ENCODE measurements at places on chromosomes 11 and 22.

DNA sequence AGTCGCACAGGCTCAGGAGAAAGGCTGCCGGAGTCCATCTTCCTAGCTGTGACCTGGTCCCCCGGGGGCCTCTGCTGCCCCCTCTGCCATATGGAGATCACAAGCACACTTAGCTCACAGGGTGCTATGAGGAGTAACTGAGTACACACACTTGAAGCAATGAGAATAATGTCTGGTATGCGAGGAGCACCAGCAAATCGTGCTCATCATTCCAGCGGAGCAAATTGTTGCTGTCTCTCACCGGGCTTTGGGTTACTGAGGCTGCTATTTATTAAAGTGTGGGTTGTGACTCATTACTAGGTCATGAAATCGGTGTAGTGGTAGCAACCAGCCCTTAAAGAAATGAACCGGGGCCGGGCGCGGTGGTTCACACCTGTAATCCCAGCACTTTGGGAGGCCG is 48.1 kb upstream of the EIF3D start:
- no peak for DNase-seq

- no peak for DNase-seq
Observed at GRCh38 chr22:32695451-32695891, 106.0 kb upstream of the TIMP3 start.

DNA sequence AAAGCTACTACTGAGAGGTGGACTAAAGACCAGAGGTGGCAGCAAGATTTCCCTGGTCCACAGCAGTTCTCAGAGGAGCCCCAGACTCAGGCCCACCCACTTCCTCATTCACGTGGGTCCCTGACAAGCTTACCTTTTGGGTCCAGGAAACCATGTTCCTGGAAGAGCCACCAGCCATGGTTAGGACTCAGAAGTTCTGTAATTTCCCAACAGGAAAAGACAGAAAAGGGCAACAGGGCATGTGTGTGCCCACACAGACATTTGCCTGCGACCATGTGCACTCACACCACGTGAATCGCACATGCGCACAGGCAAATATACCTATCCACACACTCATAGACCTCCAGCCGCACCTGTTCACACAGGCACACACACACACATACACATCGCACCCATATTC is 42.9 kb downstream of the LRRC32 start:
- no peak for DNase-seq

GRCh38 chr11:12787847-12788246 is 113.6 kb downstream of the TEAD1 start:
- DNase-seq: no peak

GRCh38 chr22:22954656-22955055 is 67.0 kb downstream of the IGLL5 start:
- peak; percentile 33 for DNase-seq

- no peak for DNase-seq
Observed at GRCh38 chr11:18692941-18693760, 5.4 kb upstream of the TMEM86A start.

- DNase-seq: no peak
Observed at GRCh38 chr11:30852091-30852490, 265.9 kb upstream of the MPPED2 start.

- DNase-seq: peak; percentile 47
Observed at GRCh38 chr22:20430720-20431510, 6.7 kb downstream of the SCARF2 start.

DNA sequence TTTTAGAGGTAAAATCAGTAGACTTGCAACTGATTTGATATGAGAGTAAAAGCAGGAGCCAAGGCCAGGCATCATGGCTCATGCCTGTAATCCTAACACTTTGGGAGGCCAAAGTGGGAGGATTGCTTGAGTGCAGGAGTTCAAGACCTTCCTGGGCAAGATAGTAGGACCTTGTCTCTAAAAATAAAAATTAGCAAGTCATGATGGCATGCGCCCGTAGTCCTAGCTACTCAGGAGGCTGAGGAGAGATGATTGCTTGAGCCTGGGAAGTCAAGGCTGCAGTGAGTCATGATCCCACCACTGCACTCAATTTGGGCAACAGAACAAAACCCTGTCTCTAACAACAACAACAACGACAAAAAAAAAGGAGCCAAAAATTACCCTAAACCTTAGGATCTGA is 13.5 kb downstream of the SGSM3 start:
- no peak for DNase-seq

GRCh38 chr22:27627901-27628300 is 173.7 kb downstream of the MN1 start:
- DNase-seq: no peak

DNA sequence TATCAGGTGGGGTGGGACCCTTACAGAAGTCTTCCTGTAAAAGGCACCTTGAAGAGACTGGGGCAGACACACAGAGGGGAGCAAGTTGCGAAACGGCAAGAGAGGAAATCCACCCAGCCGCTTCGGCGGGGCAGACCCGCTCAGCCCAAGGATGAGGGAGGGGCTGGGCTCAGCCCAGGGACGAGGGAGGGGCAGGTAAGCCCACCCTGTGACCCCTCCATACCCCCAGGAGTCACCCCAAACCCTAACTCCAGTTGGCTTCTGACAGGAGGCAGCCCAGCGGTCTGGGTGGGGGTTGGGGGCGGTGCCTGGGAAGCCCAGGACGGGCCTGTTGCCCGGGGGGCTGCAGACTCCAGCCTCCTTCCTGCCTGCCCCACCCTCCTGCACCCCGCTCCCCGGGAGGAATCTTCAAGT is 965 bp downstream of the OSBPL5 start:
- DNase-seq: no peak

GRCh38 chr11:82818409-82819043 is 81.7 kb downstream of the PRCP start:
- no peak for DNase-seq

DNA sequence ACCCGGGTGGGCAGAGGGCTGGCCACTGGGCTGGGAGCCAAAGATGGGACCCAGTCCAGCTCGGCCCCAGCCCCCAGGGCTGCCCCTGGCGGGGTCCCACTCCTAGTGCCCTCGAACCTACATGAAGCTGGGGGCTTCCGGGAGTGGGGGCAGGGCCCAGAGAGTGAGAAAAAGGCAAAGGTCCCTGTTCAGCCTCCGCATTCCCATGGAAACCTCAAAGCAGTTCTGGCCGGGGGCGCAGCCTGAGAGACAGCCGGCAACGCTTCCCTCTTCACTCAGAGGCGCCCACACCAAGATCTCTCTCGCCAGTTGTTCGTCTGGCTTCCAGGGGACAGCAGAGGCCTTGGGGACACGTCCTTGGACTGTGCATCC is 22.4 kb upstream of the ARHGAP8 start:
- no peak for DNase-seq

DNA sequence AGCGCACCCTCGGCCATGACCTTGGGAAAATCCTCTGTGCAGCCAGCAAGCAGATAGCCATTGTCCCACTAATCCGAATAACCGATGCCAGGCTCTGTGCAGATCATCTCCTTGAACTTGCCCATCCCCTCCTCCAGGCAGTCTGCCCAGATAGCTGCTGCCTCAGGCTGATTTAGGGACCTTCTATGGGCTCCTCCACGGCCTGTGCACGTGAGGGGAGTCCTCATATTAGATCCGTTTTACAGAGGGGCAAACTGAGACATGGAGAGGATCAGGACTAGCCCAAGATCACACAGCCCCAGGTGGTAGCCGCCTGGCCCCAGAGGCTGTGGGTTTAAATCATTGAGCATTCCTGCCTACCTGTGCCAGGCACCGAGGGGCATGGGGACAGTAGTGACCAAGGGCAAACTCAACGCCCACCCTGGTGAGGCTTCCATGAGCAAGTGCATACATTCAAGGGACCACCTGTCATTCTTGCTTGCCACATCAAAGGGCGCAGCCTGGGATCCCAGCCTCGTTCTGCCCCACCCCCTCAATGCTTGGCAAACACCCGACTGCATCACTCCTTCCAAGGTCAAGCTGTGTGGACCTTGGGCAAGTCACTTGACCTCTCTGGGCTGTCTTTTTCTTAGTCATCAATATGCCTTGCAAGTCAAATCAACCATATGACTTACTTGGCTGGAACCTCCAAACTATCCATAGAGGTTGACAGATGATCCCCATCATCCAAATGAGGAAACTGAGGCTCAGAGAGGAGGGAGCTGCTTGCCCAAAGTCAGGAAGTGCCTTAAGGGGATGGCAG is 131.6 kb downstream of the MN1 start:
- DNase-seq: no peak

- DNase-seq: no peak
Observed at GRCh38 chr11:16883174-16883573, 131.0 kb downstream of the PLEKHA7 start.

- no peak for DNase-seq
Observed at GRCh38 chr22:44782363-44782963, 30.1 kb downstream of the ARHGAP8 start.

DNA sequence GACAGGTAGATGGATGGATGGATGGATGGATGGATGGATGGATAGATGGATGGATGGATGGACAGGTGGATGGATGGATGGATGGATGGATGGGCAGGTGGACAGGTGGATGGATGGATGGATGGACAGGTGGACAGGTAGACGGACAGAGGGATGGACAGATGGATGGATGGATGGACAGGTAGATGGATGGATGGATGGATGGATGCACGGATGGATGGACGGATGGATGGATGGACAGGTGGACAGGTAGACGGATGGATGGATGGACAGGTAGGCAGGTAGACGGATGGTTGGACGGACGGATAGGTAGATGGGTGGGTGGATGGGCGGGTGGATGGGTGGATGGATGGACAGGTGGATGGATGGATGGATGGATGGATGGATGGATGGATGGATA is 24.3 kb downstream of the PDGFB start:
- DNase-seq: no peak

DNA sequence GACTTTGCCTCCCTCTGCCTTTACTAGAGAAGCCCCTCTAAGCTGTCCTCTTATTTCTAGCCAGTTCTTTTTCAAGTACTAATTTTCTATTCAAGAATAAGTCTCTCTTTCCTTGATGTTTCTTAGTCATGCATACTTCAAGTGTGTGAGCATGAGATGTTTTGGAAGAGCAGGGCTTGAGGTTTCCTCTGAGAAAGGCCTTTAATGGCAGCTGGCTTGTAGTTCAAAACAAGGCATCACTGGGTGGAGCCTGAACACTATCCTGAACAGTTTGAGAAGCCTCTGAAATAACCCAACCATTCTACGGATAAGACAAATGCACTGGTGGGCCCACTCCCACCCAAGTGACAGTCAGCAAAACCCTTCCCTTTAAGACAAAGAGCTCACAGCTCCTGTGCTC is 37.6 kb downstream of the CLDN25 start:
- DNase-seq: no peak

GRCh38 chr11:86749821-86750401 is 50.4 kb upstream of the PRSS23 start:
- no peak for DNase-seq

GRCh38 chr22:37284805-37285355 is 2.6 kb downstream of the CYTH4 start:
- DNase-seq: no peak

DNA sequence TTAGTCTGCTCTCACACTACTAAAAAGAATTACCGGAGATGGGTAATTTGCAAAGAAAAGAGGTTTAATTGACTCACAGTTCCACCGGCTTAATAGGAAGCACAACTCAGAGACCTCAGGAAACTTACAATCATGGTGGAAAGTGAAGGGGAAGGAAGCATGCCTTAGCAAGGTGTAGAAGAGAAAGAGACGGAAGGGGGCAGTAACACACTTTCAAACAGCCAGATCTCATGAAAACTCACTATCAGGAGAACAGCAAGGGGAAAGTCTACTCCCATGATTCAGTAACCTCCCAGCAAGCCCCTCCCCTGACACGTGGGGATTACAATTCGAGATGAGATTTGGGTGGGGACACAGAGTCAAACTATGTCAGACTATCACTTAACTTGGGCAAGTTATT is 236.6 kb upstream of the ANO3 start:
- no peak for DNase-seq

- no peak for DNase-seq
Observed at GRCh38 chr11:74446532-74446938, 20.8 kb downstream of the KCNE3 start.

DNA sequence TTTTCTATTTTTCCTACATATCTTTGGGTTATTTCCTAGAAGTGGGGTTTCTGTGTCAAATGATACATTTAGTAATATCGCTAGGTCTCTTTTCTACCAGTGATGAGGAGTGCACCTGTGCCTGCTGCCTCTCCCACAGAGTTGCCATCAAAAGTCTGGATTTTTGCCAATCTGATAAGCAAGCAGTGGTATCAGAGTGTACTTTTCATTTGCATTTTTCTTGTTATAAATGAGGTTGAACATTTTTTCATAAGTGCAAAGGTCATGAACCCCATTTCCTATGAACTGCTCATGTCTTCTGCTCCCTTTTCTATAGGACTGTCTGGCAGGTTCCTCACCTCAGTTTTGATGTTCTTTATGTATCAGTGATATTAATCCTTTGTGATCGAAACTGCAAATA is 1.7 kb downstream of the TRPM5 start:
- DNase-seq: no peak
